ENCODE measurements at places on chromosomes 13 and 19.

GRCh38 chr19:39237200-39238184 lies 7.3 kb downstream of the IFNL3 start:
- DNase-seq, result peak; percentile 86

DNA sequence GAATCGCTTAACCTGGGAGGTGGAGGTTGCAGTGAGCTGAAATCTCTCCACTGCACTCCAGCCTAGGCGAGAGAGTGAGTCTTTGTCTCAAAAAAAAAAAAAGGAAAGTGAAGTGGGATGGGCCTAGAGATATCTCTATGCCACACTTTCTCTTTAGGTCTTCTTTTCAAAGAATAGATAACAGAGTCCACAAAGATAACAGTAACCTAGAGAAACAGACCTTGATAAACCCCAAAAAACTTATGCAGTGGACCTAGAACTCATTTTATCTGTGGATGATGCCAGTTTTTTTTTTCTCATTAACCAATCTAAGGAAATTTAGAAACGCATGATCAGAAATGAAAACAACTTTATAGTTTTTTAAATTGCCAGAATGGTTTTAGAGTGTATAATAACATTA lies 227.4 kb downstream of the LHFPL6 start:
- DNase-seq, result no peak

DNA sequence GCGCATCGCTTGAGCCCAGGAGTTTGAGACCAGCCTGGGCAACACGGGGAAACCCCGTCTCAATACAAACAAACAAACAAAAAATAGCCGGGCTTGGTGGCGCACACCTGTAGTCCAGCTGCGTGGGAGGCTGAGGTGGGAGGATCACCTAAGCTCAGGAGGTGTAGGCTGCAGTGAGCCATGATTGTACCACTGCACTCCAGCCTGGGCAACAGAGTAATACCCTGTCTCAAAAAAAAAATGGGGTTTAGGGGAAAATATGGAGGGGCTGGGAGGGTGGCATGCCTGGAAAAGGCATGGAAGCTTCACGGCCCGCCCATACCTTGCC lies 1.9 kb upstream of the ISYNA1 start:
- no peak for DNase-seq

DNA sequence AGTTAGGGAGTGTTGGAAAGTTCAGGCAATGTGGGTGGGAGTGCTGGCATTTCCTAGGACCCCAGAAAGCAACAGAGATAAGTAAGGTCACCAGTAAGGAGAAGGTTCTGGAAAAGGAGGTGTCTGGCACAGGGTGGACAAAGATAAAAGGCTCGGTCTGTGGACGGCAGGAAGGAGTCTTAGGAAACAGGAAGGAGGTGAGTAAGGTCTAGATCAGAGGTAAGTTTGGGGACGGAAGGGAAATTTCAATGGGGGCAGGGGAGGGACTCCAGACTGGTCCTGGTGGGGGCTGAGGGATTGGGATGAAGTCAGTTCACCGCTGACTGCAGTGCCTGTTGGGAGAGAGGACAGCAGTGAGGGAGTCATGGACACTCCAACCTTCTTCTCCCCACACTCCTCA lies 7.8 kb upstream of the OPA3 start:
- no peak for DNase-seq

DNA sequence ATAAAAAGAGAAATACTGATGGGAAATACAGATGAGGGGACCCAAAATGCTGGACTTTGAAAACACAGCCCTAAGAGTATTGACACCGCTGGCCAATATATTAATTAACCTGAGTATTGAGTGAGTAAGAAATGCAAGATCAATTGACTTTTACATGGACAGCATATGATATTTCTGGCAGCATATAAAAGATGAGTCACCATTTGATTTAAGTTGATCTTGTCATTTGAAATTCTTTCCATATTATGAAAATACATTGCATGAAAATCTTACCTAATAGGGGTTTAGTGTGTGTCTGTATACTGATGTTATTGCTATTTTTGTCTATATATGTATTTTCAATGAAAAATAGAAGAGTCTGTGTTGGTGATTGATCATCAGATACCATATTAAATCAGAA lies 619.6 kb downstream of the KCTD12 start:
- peak; percentile 11 for DNase-seq

DNA sequence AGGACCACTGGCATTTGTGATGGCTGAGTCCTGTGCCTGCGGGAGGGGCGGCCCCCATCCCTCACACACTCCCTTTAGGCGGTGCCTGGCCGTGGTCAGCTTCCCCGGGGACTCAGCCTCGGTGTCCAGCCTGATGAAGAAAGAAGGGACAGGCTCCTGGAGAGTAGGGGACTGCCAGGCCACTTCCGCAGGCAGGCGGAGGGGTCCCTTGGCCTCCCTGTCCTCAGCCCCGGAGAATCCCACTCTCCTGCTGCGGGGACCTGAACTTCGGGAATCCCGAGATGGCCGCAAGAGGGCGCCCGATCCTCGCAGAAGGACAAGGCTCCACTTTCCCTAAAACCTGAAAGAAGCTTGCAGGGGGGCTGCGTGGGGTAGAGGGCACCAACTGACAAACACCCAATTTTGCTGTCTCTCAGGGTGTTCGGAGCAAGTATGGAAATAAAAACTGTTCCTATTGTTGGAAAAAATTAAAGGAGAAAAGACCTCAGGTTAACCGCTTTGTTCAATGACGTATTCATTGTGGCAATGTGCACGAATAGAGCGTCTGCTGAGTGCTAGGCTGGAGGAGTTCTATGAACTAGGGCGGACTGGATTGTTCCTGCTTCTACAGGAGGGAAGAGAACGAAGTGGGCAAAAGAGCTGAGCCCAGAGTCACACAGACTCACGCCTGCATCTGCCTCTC lies 297.3 kb downstream of the ZNF536 start:
- DNase-seq, result peak; percentile 19

GRCh38 chr19:3397266-3398022 lies 31.1 kb downstream of the NFIC start:
- no peak for DNase-seq

- DNase-seq, result no peak
Measured at GRCh38 chr19:12786141-12786870, 5.0 kb upstream of the JUNB start.

DNA sequence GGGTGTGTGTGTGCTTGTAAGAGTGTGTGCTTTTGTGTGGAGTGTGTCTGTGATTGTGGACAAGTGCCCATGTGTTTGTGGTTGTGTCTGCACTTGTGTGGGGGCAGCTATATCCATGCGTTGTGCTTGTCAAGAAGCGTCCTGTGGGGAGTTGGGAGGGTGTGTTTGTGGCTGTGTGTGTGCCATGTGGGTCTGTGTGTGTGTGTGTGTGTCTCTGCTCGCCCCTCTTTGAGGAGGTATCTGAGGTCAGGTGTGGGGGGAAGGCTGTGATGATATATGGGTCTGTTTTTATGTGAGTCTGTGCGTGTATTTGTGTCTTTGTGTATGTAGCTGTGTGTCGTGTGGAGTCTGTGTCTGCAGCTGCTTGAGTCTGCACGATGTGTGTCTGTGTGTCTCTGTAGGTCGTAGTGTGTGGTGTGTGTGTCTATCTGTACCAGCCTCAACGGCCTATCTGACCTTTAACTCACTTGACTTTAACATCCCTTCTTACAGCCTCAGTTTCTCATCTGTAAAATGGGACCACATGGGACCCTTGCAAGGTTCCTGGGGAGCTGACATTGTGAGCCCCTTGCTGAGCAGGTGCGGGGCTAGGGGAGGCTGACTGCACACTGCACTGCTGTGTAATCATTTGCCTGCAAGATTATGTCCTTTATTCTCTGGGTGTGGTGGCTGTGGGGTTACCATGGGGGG lies 4.0 kb upstream of the NFIC start:
- DNase-seq, result no peak

GRCh38 chr13:75685239-75685697 lies 49.1 kb downstream of the LMO7 start:
- peak; percentile 86 for DNase-seq

DNA sequence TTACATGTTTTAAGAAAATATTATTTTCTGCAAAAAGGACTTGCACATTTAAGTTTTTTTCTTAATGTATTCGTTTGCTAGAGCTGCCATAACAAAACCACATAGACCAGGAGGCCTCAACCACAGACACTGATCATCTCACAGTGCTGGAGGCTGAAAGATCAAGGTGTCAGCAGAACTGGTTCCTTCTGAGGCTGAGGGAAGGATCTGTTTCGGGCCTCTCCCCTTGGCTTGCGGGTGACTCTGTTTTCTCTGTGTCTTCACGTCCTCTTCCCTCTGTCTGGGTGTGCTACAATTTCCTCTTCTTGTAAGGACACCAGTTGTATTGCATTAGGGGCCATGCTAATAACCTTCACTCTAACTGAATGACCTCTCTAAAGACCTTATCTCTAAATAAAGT lies 364.2 kb downstream of the IRS2 start:
- DNase-seq, result no peak

DNA sequence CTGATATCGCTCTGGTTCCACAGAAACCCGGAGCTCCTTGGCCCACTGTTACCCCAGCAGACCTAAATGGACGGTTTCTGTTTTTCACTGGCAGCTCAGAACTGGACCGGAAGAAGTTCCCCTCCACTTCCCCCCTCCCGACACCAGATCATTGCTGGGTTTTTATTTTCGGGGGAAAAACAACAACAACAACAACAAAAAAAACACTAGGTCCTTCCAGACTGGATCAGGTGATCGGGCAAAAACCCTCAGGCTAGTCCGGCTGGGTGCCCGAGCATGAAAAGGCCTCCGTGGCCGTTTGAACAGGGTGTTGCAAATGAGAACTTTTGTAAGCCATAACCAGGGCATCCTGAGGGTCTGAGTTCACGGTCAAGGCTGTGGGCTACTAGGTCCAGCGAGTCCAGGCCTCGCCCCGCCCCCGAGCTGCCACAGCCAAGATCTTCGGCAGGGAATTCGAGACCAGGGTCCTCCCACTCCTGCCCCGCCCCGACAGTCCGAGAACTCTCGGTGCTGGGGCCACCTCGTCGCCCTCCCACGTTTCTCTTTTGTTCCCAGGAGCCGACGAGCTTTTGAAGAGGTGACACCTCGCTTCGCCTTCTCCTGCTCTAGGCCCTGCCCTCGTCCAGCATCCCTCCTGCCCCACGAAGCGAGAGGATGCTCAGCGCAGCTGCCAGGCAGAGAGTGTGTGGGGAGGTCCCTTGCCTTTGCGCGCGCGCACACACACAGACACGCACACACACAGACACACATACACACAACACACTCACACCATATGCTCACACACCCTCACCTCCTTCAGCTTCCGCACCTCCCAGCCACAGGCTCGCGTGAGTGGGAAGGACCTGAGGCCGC lies 8.8 kb downstream of the ZIC2 start:
- no peak for DNase-seq

DNA sequence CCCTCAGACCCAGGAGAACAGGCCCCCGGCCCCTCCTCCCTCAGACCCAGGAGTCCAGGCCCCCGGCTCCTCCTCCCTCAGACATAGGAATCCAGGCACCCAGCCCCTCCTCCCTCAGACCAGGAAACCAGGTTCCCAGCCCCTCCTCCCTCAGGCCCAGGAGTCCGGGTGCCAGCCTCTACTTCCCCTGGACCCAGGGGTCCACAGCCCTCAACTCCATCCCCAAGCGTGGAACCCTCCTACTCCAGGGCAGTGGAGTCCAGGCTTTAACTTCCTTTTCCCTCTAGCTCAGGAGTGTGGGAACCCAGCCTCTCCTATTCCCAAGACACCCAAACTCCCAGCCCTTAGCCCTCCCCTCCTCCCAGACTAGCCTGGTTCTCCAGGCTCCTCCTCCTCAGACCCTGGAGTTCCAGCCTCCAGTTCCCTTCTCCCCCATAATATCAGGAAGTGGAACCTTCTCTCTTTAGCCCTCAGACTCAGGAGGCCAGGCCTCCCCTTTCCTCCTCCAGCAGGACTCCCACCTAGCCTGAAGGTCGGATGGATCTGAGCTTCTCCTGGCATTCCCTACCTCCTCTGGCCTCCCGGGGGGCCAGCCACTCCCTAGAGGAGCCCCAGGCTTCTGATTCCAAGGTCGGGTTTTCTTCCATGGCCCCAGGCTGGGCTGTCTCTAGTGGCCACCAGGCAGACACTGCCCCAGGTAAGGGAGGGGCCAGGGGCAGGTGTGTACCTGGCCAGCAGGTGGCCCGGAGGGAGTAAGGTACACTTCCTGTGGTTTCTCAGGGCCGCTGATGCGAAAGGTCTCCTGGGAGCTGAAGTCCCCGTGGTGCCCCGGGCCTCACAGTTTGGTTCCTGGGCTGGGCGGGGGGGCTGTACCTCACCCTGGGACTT lies at the start of gene TMC4:
TSS of gene TMC4 (minus strand) at position 690 of the 888 bp plus-strand sequence. CDS start at position 647, 43 bp downstream.
- DNase-seq, result peak; percentile 97

DNA sequence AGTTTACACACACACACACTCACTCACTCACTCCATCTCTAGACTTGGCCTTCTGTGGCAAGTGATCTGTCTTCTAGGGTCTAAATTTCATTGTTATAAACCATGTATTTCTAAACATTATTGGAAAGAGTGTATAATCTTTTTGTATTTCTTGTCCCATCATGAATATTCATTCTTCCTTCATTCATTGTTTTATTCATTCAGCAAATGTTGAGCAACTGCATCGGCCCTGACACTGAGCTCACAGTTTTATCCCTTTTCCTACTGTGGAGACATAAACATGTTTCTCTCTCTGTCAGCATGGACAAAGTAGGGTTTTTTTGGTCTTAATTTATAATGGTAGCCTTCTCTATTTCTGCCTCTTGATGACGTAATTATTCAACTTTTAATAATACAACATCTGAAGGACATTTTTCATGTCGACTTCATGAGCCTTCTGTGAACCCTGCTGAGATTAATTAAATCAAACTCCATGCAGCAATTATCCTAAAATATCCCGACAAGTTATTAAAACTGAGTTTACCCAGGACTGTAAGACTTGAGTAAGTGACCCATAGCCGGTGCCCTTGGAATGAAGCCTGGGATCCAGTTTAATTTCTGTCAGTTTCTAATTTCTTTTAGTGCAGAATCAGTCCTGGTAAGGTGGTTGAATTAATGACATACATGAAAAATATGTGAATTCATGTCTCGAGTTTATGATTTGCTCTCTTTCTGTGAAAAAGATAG lies 7.3 kb downstream of the SPATA13 start:
- no peak for DNase-seq

DNA sequence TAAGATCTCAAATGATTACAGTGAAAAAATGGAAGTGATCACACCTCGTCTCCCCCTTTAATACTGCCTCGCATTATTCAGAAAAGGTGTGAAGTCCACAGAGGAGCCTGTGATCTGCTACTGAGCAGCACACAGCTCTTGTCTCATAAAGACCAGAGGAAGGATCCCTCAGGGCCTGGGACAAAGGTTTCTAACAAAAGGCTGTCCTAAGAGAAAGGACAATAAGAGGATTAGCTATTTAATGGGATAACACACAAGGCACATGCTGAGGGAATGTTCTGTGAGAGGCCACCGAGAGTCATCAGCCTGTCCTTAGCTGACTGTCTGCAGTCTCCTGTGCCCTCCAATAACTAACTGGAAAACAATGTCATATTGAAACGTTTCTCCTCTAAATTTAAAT lies 26.7 kb downstream of the EBPL start:
- DNase-seq, result no peak

GRCh38 chr13:110387451-110388107 lies 80.5 kb downstream of the COL4A2 start:
- peak; percentile 55 for DNase-seq

- DNase-seq, result no peak
Measured at GRCh38 chr19:2123682-2124387, 27.1 kb downstream of the IZUMO4 start.

- no peak for DNase-seq
Measured at GRCh38 chr13:95258619-95259194, 42.5 kb downstream of the ABCC4 start.
